ENCODE measurements at places on chromosomes 11 and 22.
A peak's percentile ranks its signal among the peaks of the same experiment; 100 is the strongest.

GRCh38 chr11:14309425-14310192, 49.4 kb downstream of the RRAS2 start:
- no peak for DNase-seq

DNA sequence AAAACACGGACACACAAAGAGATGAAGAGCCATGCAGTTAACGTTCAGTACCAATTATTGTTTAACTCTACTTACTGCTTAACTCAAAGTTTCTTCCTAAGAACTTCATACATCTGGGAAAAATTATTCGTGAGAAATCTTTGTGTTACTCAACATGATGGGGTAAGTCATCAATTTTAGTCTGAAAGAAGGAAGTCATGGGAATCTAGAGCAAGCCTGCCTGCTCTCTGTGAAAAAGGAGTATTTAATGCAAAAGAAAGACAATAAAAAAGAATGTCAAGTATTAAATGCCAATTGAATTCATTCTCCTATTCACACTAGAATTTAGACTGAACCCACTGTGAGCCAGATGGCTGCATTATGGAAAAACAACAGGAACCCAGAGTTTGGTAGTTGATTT, 16.0 kb downstream of the TMEM123 start:
- peak; percentile 82 for DNase-seq

DNA sequence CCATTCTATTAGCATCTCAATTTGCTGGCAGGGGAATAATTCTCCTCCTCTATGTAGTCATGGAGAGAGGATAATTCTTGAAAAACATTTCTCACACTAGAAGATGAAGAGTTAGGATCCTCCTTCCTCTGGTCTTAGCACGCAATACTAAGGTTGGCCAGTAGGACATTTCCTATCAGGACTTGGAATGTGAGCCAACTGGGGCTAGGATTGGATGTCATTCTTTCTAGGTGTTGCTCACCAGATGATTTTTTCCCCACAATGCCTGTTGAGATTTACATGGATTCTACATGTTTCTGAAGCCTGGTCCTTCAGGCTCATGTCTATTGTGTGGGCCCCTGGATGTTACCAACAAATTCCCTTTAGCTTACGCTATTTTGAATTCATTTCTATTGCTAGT, 28.0 kb downstream of the SLN start:
- no peak for DNase-seq

GRCh38 chr11:37282367-37282766, 684.3 kb upstream of the RAG2 start:
- DNase-seq = no peak

- DNase-seq = no peak
These were observed 19.5 kb downstream of the PANX1 start for GRCh38 chr11:94148189-94148588.

- no peak for DNase-seq
These were observed 313.9 kb downstream of the ST3GAL4 start for GRCh38 chr11:126669416-126669815.

- no peak for DNase-seq
These were observed 5.1 kb downstream of the LRRC51 start for GRCh38 chr11:72085621-72086351.

GRCh38 chr11:116697639-116698038, 75.1 kb downstream of the BUD13 start:
- no peak for DNase-seq
